Renal pelvis (tissue), 12 donors: ENCODE measurements at places on chromosomes 5 and 9. TPM values are rescaled to one million over a fixed set of nuclear protein-coding genes. Genes with fewer than 3 reads are reported as not detected.

- no peak for DNase-seq
Observed at GRCh38 chr9:115115924-115116323, 2.0 kb downstream of the TNC start.

- peak; percentile 79 for DNase-seq
Observed at GRCh38 chr5:150410524-150411244, 2.0 kb downstream of the CD74 start.

GRCh38 chr5:171588046-171588445 lies 168.6 kb downstream of the FGF18 start:
- no peak for DNase-seq

- DNase-seq: peak; percentile 37
Observed at GRCh38 chr9:99140685-99141314, 35.9 kb downstream of the TGFBR1 start.

- DNase-seq: no peak
Observed at GRCh38 chr5:123142957-123143356, 53.9 kb downstream of the PRDM6 start.

GRCh38 chr5:2902186-2902585 lies 150.7 kb upstream of the IRX2 start:
- DNase-seq: no peak

DNA sequence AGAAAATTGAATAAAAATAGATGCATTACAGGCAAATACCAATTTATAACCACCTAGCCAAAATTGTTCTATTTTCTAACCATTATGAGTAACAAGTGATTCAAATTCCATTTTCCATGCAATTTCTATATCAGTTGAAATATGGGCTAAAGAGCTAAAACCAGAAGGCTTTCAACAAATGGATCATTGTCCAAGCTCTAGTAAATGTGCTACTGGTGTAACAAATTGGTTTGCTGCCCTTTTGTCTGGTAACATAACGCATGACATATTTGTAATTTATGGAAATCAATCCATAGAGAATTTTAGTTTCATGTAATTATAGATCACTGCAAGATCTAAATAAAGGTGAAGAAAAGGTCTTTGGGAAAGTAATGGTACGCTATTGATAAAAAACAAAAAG lies 708.0 kb upstream of the GRAMD2B start:
- DNase-seq: no peak

DNA sequence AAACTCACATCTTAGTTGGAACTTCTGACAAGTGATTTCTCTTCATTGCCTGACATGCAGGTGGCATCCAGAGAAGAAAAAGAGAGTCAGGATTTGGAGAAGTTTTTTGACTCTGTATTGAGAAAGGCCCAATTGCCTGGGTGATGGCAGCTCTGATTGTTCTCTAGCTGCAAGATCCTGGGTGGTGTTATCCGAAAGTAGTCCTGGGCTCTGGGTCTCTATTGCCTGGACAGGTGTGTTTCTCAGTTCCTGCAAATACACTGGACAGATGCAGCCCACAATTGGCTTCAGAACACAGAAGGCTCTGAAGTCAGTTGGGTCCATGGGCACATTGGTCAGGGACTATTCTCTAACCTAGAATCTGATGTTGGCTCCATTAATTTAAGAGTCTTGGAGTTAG lies 67.4 kb downstream of the RGS3 start:
- no peak for DNase-seq

DNA sequence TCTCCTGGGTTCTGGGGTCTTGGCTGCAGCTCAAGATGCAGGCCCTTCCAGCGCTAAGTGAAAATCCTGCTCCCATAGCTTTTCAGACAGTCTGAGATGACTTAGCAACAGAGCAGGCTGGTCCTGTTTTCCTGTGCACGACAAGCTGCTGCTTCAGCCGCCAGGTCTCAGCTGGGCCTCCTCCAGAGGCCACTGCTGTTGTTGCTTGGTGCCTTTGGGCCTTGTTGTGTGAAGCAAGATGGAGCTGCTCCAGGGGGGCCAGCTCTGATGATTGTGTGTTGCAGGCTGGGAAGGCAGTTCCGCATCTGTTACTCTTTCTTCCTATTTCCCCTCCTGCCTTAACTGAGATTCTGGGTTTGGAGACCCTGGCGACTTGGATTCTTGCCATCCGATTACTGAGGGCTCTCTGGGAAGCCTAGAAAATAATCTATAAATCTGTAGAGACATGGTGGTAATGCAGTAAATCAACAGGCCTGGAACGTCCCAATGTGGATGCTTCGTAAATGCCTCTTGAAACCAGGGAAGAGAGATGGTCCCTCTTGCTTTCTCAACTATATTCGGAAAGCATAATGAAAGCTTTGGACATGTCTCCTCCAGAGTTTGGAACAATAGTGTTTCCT lies 3.2 kb downstream of the MAP1B start:
- no peak for DNase-seq

- no peak for DNase-seq
Observed at GRCh38 chr9:90793729-90794128, 7.9 kb upstream of the SYK start.

ANGPTL2 gene
- 8.3 TPM for polyA plus RNA-seq

C9 gene
- 0.53 TPM for polyA plus RNA-seq

CCDC69 gene
- 5.5 TPM for polyA plus RNA-seq

TERT gene
- 0.31 TPM for polyA plus RNA-seq
